Peyer's patch (tissue), 4 donors: ENCODE measurements at places on chromosomes 13 and 19. TPM values are rescaled to one million over a fixed set of nuclear protein-coding genes. Genes with fewer than 3 reads are reported as not detected.

GRCh38 chr19:29329460-29330134, 116.6 kb upstream of the UQCRFS1 start:
- no peaks in the 10 kb centered on the region for H3K36me3 ChIP-seq
- H3K27ac ChIP-seq, result no peak overlapping the region
- DNase-seq, result no peak
- H3K27me3 ChIP-seq, result no peaks in the 10 kb centered on the region
- no peak overlapping the region for H3K4me3 ChIP-seq

The ITGBL1 gene
- 0.27 TPM for total RNA-seq

DNA sequence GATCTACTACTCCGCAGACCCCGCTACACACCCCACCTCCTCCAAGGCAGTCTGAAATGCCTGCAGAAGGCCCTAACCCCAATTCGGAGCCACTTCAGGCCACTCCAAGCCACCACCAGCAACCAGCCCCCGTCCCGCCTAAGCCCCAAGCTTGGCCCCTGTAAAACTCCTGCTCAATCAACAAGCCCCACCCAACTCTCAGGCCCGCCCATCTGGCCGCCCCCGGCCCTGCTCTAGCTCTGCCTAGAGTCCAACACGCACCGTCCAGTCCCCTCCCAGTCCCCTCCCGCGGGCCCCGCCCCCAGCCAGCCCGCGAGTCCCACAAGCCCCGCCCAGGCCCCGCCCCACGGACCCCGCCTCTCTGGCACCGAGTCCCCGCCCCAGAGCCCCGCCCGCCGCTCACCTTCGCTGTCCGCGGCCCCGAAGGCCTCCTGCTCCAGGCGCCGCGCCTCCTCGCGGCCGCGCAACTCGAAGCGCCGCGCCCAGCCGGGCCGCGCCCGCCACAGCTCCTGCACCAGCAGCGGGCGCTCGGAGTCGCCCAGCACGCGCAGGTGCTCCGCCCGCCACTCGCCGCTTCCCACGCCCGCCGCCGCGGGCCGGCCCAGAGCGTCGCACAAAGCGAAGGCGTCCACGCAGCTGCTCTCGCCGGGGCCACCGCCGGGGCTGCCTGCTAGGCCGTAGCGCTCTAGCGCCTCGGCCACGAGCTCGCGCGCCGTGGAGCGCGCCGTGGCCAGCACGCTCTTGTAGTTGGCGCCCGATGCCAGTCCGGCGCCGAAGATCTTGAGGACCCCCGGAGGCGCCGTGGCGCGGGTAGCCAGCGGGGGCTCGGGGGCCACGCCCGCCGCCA, 1.6 kb downstream of the RASIP1 start:
- DNase-seq, result peak; percentile 98
- peaks cover 4% of the 10 kb centered on the region for H3K4me1 ChIP-seq
- peak overlapping the region; percentile 53 for H3K4me3 ChIP-seq
- peak overlapping the region; percentile 73 for H3K27ac ChIP-seq

GRCh38 chr13:99971576-99972189, at the start of gene ZIC5:
ZIC5 (minus strand) TSS chr13:99971767; CDS start chr13:99971603, 164 bp downstream.
- H3K27me3 ChIP-seq, result peaks cover 83% of the 10 kb centered on the region
- no peak for DNase-seq
- H3K36me3 ChIP-seq, result no peaks in the 10 kb centered on the region
- no peak within 1 kb of the TSS for H3K27ac ChIP-seq

DNA sequence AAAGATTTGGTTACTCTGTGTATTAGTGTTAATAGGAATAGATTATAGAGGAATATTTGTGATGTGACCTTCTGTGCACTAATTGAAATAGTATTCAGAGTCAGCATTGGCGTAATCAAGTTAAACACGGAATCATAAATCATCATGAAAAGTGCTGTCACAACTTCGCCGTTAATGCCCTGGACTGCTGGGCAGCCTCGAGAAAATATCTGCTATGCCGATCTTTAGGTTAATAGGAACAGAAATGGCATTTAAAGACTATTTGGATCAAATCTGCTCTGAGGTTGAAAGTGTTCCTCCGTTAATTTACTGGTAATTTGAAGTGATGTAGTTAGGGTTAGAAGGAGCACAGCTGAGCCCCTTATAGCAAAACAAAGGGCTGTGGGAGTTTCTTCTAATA, 219.0 kb downstream of the MZT1 start:
- H3K27ac ChIP-seq, result no peak overlapping the region
- H3K36me3 ChIP-seq, result no peaks in the 10 kb centered on the region
- DNase-seq, result no peak

DNA sequence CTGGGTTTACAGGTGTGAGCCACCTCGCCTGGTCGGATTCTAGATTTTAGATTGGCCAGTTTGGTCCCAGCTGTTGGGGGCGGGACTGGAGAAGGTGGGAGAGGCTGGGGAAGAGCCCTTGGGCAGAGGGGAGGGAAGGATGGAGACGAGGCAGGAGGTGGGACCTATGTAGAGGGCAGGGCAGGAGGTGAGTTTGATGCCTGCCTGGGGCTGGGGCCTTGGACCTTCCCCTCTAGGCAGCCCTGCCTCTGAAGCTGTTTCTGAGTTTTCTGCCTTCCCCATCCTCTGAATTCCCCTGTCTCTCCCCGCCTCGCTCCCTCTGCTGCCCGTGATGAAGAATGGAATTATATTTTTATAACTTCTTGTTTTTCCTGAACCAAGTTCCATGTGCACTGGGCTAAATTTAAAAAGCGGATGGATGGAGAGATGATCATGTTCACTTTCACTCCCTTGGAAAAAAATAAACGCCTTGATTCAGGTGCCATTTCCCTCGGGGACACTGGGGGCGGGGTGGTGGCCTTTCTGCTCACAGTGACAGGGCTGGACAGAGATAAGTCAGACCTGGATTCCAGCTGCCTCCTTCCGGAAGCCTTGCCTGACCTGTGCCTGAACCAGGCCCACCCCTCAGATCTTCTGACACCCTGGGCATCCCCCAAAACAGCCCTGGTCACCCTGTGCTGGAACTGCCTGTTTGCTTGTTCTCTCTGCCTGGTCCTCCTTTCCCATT, 16.5 kb upstream of the TNFAIP8L1 start:
- no peak overlapping the region for H3K27ac ChIP-seq
- no peaks in the 10 kb centered on the region for H3K36me3 ChIP-seq
- no peak for DNase-seq
- H3K4me1 ChIP-seq, result no peaks in the 10 kb centered on the region

The C19orf81 gene
- not detected for total RNA-seq

- no peak overlapping the region for H3K4me3 ChIP-seq
- H3K36me3 ChIP-seq, result no peaks in the 10 kb centered on the region
- H3K27ac ChIP-seq, result no peak overlapping the region
- no peak for DNase-seq
- H3K4me1 ChIP-seq, result no peaks in the 10 kb centered on the region
Observed at GRCh38 chr13:55500694-55501093, 1640.0 kb upstream of the PRR20A start.

- no peak for DNase-seq
- H3K36me3 ChIP-seq, result no peaks in the 10 kb centered on the region
- H3K4me3 ChIP-seq, result no peak overlapping the region
- no peaks in the 10 kb centered on the region for H3K27me3 ChIP-seq
- no peak overlapping the region for H3K27ac ChIP-seq
Observed at GRCh38 chr13:91331047-91331915, 16.2 kb upstream of the MIR17HG start.

The IFI30 gene
- total RNA-seq, result 64.4 TPM

The RELB gene
- 14.9 TPM for total RNA-seq

DNA sequence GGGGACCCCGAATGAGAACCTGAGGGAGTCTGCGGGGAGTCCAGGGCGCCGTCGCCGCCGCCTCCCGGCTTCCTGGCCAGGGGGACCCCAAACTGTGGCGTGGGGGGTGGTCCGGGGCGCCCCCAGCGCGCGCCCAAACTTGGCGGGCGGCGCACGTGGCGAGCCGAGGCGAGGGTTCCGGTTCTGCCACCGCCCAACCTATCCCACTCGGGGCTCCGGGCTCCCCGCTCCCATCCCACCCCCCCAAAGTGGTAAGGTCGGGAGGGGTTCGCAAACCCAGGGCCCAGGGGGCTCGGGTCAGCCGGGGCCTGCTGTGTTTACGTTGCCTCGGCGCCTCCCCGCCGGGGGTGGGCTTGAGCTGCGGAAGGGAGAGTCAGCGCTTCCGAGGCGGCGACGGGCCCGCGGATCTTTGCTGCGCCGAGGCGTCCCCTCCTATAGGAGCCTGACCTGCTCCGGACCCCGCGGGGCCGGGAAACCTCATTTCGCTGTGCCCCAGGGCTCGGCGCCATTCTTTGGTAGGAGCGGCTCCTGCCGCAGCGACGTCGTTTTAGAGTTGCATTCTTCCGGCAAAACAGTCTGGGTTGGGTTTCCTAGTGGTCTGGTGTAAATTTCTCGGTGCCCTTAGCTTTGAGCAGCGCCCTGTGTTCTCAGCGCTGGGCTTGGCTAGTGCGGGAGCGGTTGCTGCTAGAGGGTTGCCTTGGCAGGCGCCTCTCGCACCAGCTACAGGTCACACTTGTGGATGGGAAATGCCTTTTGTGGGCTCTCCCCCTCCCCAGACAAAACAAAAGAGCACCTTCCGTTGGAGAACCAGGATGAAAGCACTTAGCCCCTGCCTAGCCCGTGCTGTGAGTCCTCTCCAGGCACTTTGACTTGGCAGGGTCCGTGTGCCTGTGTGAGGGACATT, 1.2 kb downstream of the DAZAP1 start:
- no peaks in the 10 kb centered on the region for H3K27me3 ChIP-seq
- peak overlapping the region; percentile 99 for H3K4me3 ChIP-seq
- peaks cover 10% of the 10 kb centered on the region for H3K4me1 ChIP-seq
- no peaks in the 10 kb centered on the region for H3K36me3 ChIP-seq

The MLLT1 gene
- total RNA-seq, result 9.5 TPM

- H3K4me1 ChIP-seq, result no peaks in the 10 kb centered on the region
- H3K27me3 ChIP-seq, result no peaks in the 10 kb centered on the region
- no peak overlapping the region for H3K4me3 ChIP-seq
- H3K36me3 ChIP-seq, result no peaks in the 10 kb centered on the region
- no peak for DNase-seq
- H3K27ac ChIP-seq, result peak overlapping the region; percentile 66
Observed at GRCh38 chr13:48505012-48505411, 27.9 kb downstream of the RCBTB2 start.

DNA sequence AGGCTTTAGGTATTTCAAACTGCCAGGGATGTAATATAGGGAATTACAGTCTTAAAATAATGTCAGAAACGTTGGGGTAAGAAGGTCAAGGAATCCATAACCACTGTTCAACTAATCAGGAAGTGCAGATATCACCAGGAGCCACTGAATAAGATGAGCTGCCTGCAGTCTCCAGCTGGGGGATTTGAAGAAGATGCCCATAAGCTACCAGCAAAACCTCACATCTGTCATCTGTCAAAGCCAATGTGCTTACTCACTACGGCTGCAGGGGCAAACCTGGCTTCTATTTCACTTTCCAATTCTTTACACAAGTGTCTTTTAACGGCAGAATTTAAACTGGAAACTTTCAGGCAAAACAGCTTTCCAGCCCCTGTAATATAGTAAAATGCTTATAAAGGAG, 1410.1 kb upstream of the ATXN8OS start:
- no peak for DNase-seq
- no peaks in the 10 kb centered on the region for H3K27me3 ChIP-seq
- H3K27ac ChIP-seq, result no peak overlapping the region
- no peaks in the 10 kb centered on the region for H3K36me3 ChIP-seq
- no peaks in the 10 kb centered on the region for H3K4me1 ChIP-seq

DNA sequence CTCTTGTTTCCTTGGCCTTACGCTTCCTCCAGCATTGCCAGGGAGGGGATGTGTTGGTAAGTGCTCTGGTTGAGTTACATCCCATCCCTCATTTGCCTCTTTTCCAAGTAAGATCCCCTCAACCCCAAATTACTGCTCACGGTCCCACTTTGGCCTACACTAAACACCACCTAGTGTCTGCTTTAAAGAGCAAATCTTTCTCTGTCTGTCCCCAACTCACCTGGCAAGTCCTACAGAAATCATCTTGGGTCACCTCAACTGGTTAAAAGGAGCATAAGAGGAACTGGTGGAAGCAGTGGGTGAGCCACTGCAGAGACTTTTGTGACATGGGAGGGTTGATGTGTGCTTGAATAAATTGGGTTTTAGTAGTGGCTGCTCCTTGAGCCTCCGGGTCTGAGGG, 55.2 kb upstream of the SERPINE3 start:
- DNase-seq, result no peak
- no peak overlapping the region for H3K4me3 ChIP-seq
- H3K4me1 ChIP-seq, result no peaks in the 10 kb centered on the region
- no peaks in the 10 kb centered on the region for H3K27me3 ChIP-seq
- no peaks in the 10 kb centered on the region for H3K36me3 ChIP-seq

DNA sequence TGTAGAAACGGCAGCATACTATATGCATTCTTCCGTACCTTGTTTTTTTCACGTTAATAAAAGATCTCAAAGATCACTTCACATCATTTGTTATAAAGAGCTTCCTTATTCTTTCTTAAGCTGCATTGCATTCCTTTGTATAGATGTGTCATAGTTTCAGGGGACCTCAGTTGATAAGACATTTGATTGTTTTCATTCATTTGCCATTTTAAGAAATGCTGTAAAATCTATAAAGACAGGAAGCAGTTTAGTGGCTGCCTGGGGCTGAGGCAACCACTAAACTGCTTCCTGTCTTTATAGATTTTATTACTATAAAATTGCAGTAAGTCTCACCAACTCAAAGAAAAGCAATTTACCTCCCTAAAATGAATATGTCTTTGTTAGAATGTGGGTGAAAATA, 59.4 kb downstream of the ZDHHC20 start:
- no peaks in the 10 kb centered on the region for H3K36me3 ChIP-seq
- no peaks in the 10 kb centered on the region for H3K27me3 ChIP-seq
- DNase-seq, result no peak
- no peak overlapping the region for H3K27ac ChIP-seq
- no peaks in the 10 kb centered on the region for H3K4me1 ChIP-seq

- H3K4me1 ChIP-seq, result no peaks in the 10 kb centered on the region
- no peaks in the 10 kb centered on the region for H3K36me3 ChIP-seq
- no peak overlapping the region for H3K27ac ChIP-seq
- no peak overlapping the region for H3K4me3 ChIP-seq
Observed at GRCh38 chr19:8023371-8023770, 17.9 kb upstream of the ELAVL1 start.

GRCh38 chr19:11539495-11540365, 1.1 kb downstream of the CNN1 start:
- no peak for DNase-seq
- H3K4me1 ChIP-seq, result no peaks in the 10 kb centered on the region
- no peaks in the 10 kb centered on the region for H3K27me3 ChIP-seq
- H3K27ac ChIP-seq, result peak overlapping the region; percentile 42

GRCh38 chr13:47004027-47004426, 107.2 kb upstream of the HTR2A start:
- no peaks in the 10 kb centered on the region for H3K4me1 ChIP-seq
- no peaks in the 10 kb centered on the region for H3K27me3 ChIP-seq
- no peak overlapping the region for H3K4me3 ChIP-seq
- H3K27ac ChIP-seq, result no peak overlapping the region

- DNase-seq, result no peak
- H3K36me3 ChIP-seq, result no peaks in the 10 kb centered on the region
- H3K27me3 ChIP-seq, result no peaks in the 10 kb centered on the region
- H3K4me1 ChIP-seq, result no peaks in the 10 kb centered on the region
- no peak overlapping the region for H3K27ac ChIP-seq
Observed at GRCh38 chr13:65347420-65348030, 1882.6 kb downstream of the PCDH9 start.

The DAND5 gene
- total RNA-seq, result not detected

DNA sequence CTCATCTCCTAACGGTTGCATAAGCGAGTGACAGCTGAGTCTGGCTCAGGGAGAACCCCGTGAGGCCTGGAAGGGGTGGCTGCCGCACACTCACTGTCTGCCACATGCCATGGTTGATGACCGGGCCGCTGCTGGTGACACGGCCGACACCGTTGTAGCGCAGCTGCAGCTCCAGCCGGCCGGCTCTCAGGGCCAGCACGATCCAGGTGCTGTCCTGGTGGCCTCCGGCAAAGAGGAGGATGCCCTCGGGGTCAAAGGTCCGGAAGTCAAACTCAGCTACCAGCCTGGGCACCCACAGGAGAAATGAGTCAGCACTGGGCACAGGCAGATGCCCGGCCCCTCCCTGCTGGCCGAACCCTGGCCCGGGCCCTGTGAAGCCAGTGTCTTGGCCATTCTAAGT, 31.7 kb downstream of the GAS6 start:
- no peak overlapping the region for H3K4me3 ChIP-seq
- peak; percentile 79 for DNase-seq
- no peaks in the 10 kb centered on the region for H3K27me3 ChIP-seq
- no peaks in the 10 kb centered on the region for H3K36me3 ChIP-seq
